ENCODE measurements at places on chromosomes 1 and 21.
A peak's percentile ranks its signal among the peaks of the same experiment; 100 is the strongest.

DNA sequence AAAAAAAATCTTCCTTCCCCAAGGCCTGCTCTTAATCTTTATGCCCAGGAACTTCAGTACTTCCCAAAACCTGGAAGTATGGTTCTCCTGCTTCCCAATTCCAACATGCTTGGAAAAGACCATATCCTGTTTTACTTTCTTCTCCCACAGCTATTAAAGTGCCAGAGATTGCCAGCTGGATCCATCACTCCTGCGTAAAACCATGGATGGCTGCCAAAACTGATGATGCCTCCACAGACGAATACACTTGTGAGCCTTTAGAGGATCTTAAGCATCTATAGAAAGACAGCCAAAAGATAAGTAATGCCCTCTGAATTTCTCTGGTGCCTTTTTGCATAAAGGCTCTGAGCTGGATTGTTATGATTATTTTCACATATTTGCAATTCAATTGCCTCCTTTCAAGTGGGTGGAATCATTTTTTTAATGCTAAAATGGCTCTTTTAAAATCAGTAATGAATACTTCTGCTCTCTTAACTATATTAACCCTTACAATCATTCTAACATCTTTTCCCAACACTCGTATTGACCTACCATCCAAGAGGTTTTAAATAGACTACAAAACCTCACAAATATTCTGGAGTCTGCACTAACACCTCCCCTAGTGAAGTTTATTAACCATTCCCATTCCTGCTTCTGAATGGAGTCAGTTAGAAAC lies 1807.8 kb downstream of the BRINP3 start:
- DNase-seq: no peak

- peak; percentile 31 for DNase-seq
Observed at GRCh38 chr1:119453021-119453420, 38.1 kb downstream of the HSD3B2 start.

DNA sequence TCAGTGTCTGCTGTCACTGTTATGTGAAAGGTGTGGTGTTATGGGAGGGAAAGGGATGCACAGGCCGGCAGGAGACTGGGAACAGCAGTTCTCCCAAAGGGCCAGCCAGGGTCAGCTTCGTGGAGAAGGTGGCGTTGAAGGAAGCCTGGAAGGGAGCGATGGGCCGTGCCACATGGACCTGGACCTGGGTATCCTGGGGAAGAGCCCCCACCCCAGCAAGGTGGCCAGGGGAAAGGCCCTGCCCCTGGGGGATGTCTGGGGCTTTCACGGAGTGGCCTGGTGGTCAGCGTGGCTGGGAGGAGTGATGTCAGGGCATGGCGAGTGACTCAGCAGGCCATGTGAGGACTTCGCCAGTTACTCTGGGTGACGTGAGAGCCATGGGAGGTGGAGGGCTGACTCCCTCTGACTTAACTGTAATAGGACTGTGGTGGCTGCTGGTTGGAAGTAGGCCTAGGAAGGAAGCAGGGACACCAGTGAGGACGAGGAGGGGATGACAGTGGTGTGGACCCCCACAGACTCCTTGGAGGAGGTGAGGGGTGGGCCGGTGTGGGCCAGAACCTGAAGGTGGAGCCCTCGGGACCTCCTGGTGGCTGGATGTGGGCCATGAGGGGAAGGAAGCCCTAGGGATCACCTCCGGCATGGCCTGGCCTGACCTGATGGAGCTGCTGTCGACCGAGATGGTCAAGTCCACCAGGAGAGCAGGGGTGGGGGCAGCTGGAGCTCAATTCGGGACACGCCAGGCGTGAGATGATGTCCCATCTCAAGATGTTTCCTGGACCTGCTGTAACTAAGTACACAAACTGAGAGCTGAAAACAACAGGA lies 54.5 kb downstream of the BACE2 start:
- no peak for DNase-seq

DNA sequence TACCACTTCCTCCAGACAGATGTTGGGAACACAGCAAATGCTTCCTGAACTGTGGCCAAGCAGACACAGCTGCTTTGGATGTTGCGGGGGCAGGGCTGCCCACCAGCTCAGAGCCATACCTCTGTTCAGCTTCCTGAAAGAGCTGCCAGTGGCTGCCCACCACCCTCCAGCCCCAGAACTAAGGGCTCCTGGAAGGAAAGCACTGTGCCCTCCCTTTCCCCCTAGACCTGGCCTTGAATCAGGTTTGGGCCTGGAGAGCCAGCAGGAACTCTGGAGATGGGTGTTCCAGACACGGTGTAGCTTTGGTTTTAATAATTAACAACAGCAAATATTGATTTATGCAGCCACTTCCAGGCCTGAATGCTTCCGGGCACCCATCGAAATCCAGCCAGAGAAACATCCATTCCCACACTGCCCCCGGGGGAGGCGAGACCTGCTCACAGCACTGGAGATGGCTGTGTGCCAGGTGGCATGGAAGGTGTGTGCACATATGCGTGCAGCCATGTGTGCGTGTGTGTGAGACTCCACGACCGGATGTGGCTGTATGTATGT lies 45.7 kb downstream of the RAP1GAP start:
- no peak for DNase-seq

Data from activated naive CD8-positive, alpha-beta T cell treated with anti-CD3 and anti-CD28 coated beads for 36 hours (primary cell).